ENCODE measurements at places on chromosomes 2 and 18. TPM values are rescaled to one million over a fixed set of nuclear protein-coding genes. Genes with fewer than 3 reads are reported as not detected.

Gene INPP5D
- 54.9 TPM for total RNA-seq

- no peak overlapping the region for H3K4me3 ChIP-seq
- H3K36me3 ChIP-seq, result no peaks in the 10 kb centered on the region
- H3K27me3 ChIP-seq, result no peaks in the 10 kb centered on the region
- no peaks in the 10 kb centered on the region for H3K4me1 ChIP-seq
- no peak overlapping the region for H3K27ac ChIP-seq
- DNase-seq, result no peak
Measured at GRCh38 chr18:34531110-34531509, 179.0 kb upstream of the DTNA start.

Gene PFN4
- 0.40 TPM for total RNA-seq

Gene SLC9A4
- total RNA-seq, result not detected

GRCh38 chr2:193382583-193382982 is 1187.8 kb upstream of the TMEFF2 start:
- no peaks in the 10 kb centered on the region for H3K36me3 ChIP-seq
- no peak overlapping the region for H3K4me3 ChIP-seq
- no peak overlapping the region for H3K27ac ChIP-seq

- H3K27ac ChIP-seq, result no peak within 1 kb of the TSS
- no peaks in the 10 kb centered on the region for H3K36me3 ChIP-seq
- H3K27me3 ChIP-seq, result no peaks in the 10 kb centered on the region
- no peak for DNase-seq
Measured at GRCh38 chr18:22417496-22418188, at the start of gene CTAGE1. CTAGE1 (minus strand) TSS chr18:22417915; CDS start chr18:22417811, 104 bp downstream.

Gene NT5DC4
- not detected for total RNA-seq

DNA sequence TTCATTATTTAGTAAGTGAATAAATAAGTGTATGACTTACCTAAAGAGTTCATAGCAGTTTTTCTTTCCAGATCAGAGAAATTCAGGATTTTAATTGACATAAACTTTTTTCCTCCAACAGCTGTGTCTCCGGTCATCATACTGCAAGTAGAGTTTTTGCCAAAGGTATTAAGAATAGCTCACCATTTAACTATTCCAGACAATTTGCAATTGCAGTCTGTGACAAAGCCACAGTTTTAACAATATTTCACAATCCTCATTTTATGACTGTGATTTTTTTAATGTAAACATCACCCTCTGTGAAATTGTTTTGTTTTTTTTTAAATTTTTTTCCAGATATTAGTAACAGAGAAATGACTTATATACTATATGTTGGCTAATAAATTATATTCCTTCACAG is 199.1 kb downstream of the TRIB2 start:
- no peak overlapping the region for H3K4me3 ChIP-seq
- H3K4me1 ChIP-seq, result no peaks in the 10 kb centered on the region
- H3K36me3 ChIP-seq, result no peaks in the 10 kb centered on the region

- H3K27ac ChIP-seq, result no peak overlapping the region
- no peaks in the 10 kb centered on the region for H3K27me3 ChIP-seq
- no peak overlapping the region for H3K4me3 ChIP-seq
- H3K36me3 ChIP-seq, result no peaks in the 10 kb centered on the region
- H3K4me1 ChIP-seq, result no peaks in the 10 kb centered on the region
Measured at GRCh38 chr2:220221992-220222391, 594.6 kb downstream of the SLC4A3 start.

- H3K27me3 ChIP-seq, result no peaks in the 10 kb centered on the region
- H3K27ac ChIP-seq, result no peak overlapping the region
- H3K4me1 ChIP-seq, result no peaks in the 10 kb centered on the region
- no peak for DNase-seq
- no peak overlapping the region for H3K4me3 ChIP-seq
- no peaks in the 10 kb centered on the region for H3K36me3 ChIP-seq
Measured at GRCh38 chr2:142502402-142502801, 371.6 kb upstream of the LRP1B start.

- H3K36me3 ChIP-seq, result no peaks in the 10 kb centered on the region
- peak; percentile 47 for DNase-seq
- H3K4me3 ChIP-seq, result no peak overlapping the region
- no peaks in the 10 kb centered on the region for H3K27me3 ChIP-seq
Measured at GRCh38 chr2:157895531-157895930, 19.4 kb upstream of the ACVR1 start.

Gene NYAP2
- not detected for total RNA-seq

Gene NT5C1B
- total RNA-seq, result not detected

GRCh38 chr2:109300582-109300981 is 171.6 kb downstream of the SH3RF3 start:
- peaks cover 2% of the 10 kb centered on the region for H3K27me3 ChIP-seq
- no peak overlapping the region for H3K4me3 ChIP-seq
- no peak overlapping the region for H3K27ac ChIP-seq
- no peak for DNase-seq
- H3K36me3 ChIP-seq, result no peaks in the 10 kb centered on the region

- no peak overlapping the region for H3K27ac ChIP-seq
- H3K4me1 ChIP-seq, result no peaks in the 10 kb centered on the region
- no peaks in the 10 kb centered on the region for H3K36me3 ChIP-seq
- no peak for DNase-seq
Measured at GRCh38 chr2:206452242-206452641, 8.9 kb downstream of the ADAM23 start.
